ENCODE measurements at places on chromosomes 7 and 10.

DNA sequence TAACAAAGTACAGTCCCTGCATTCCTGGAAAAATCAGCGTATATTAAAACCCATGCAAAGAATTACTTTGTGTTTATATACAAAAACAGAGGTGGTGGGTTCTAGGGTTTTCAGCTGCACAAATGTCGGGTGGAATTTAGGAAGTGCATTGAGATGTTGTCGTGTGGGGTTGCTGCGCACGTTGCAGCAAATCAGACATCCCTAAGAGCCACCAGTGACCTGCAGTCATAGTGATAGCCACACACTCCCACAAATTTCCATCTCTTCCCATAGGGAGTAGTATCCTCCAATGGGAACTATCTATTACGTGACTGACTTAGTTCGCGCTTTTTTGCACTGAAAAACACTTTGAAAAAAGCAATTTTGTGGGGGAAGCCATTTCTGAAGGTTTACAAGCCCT, 375.2 kb upstream of the GALNT17 start:
- no peak for DNase-seq

DNA sequence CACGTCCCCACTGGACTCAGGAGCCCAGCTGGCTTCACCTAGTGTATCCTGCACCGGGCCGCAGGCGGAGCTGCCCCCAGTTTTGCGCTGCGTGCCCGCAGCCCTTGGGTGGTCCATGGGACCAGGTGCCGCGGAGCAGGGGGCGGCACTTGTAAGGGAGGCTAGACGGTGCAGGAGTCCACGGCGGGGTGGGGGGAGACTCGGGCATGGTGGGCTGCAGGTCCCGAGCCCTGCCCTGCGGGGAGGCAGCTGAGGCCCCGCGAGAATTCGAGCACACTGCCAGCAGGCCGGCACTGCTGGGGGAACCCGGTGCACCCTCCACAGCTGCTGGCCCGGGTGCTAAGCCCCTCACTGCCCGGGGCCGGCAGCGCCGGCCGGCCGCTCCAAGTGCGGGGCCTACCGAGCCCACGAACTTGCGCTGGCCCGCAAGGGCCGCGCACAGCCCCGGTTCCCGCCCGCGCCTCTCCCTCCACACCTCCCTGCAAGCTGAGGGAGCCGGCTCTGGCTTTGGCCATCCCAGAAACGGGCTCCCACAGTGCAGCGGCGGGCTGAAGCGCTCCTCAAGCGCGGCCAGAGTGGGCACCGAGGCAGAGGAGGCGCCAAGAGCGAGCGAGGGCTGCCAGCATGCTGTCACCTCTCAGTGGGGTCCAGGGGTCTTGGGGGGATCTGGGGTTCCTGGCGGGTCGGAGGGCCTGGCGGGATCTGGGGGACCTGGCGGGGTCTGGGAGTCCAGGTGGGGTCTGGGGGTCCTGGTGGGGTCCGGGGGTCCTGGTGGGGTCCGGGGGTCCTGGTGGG, 81.4 kb downstream of the VIPR2 start:
- DNase-seq, result no peak

DNA sequence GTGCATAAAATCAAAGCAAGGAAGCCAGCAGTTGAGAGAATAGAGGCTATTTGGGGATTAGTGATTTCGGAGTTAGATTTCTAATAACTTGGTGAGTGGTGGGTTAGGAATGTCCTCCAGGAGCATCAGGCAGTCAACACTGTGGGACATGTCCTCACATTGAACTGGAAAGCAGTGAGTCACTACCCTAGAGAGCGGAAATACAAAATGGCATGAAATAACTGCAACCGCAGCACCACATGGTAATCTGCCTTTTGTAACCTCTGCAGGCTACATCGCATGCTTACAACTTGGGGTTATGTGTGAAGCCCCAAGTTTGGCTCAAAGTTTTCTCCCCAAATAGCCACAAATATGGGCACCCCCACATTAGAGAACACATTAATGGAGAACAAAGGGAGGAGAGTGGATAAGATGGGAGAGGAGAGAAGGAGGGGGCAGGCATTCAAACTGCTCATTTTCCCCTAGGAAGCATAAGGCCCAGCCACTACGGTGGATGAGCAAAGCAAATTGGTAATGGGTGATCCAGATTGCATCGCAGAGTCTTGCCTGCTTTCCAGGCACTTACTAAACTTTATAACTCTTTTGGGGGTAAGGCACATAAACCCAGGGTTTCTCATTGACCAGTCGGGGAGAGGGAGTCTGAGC, 22.0 kb upstream of the SLF2 start:
- DNase-seq, result no peak

- DNase-seq, result peak; percentile 45
Observed at GRCh38 chr7:16753932-16754855, 639 bp downstream of the TSPAN13 start.

DNA sequence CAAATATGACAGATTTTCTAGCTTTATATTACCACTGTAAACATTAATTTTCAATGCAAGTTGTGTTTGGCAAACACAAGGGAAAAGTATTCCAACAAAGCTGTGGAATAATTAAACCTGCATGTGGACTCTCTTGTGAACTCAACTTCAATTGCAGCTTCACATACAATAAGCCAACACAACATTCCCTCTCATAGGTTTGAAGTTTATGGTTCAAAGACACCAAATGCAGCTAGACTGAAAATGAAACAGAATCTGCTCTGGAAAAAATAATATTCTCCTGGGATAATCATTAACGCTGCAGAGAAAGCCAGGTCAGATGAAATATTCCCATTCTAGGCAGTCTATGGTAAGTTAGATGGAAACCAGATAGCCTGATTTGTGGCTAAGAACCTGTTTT, 105.8 kb upstream of the VIPR2 start:
- DNase-seq, result no peak

- no peak for DNase-seq
Observed at GRCh38 chr10:35133586-35133985, 6.9 kb downstream of the CREM start.

DNA sequence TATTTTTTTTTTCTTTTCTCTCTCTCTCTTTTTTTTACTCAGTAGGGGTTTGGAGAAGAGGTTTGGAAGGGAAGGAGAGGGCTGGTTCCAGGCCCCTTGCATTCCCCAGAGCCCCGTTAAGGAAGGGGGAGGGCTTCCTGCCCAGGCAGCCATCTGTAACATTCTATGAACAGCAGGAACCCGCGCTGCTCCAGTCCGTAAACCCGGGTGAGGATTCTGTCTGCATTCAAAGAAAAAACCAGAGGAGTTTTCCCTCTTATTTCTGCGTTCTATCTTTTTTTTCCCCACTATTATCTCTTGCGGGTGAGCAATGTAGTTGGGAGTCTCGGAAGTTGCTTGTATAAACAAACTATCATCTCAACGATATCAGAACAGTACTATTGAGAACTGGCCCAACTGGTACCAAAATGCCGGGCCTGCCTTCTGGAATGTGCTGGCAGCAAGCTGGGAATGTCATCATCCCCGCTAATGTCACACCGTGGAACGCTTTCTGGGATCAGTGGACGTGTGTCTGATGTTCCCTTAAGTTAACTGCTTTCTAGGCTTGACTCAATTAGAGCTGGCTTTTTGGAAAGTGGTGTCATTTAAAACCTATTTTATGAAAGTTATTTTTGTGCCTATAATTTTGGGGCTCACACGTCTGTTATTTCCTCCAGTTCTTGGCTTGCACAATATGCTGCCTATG, 153.1 kb upstream of the MEOX2 start:
- no peak for DNase-seq

GRCh38 chr10:11869743-11870460, 46.7 kb downstream of the PROSER2 start:
- no peak for DNase-seq

DNA sequence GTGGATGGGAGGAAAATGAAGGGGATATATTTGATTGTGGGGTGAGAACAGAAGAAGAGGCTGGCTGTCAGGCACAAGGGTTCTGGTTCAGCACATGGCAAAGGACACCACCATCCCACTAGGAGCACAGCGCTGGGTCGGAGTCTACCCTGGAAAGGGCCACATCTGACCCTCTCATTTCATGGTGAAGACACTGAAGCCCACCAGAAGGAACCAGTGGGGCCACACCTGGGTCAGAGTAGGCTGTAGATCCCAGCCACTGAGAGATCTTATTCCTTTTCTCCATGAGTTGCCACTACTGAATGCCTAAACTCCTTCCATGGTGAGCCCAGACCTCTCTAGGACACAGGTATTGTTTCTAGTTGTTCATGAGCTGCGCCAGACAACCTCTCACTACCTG, 25.8 kb downstream of the SFTPD start:
- DNase-seq, result no peak

GRCh38 chr7:137045573-137045972, 177.1 kb downstream of the CHRM2 start:
- no peak for DNase-seq

DNA sequence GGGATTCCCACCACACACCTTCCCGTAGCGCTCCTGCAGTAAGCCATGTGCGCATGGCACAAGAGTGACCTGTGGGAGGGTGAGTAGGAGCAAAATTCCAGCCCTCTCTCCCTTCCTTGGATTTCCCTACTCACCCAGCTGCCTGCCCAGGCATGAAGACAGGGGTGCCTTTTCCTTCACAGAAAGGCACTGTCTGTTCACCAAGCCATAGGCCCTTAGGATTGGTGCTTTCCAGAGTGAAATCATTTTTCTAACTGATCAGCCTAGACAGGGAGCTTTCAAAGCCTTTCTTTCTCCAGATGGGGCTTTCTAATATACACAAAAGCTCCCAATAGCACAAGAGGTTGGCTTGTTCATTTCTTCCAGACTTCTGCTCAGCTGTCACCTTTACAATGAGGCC, 79.7 kb downstream of the CTTNBP2 start:
- no peak for DNase-seq

GRCh38 chr7:53426145-53426750, 390.8 kb downstream of the POM121L12 start:
- no peak for DNase-seq

- no peak for DNase-seq
Observed at GRCh38 chr7:21971780-21972396, 26.2 kb upstream of the CDCA7L start.

GRCh38 chr7:135167365-135167917, 3.1 kb downstream of the CYREN start:
- DNase-seq, result no peak

GRCh38 chr7:106448992-106449859, 164.4 kb upstream of the NAMPT start:
- DNase-seq, result no peak

DNA sequence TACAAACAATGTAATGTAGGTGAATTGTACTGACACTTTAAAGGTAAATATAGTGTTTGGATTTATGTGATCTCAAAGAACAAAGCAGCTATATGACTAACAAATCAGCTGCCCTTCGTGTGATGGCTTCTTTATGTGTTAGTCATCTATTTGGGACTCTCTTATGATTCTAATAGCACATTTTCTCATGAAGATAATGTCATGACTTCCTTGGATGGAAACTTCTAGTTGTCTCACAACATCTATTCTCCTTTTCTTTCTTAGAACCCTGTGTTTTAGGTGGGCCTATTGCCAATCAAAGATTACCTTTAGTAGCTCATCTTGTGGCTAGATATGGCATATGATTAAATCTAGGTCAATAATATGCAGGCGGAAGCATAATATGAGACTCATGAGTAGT, 45.0 kb downstream of the TMEM106B start:
- no peak for DNase-seq

DNA sequence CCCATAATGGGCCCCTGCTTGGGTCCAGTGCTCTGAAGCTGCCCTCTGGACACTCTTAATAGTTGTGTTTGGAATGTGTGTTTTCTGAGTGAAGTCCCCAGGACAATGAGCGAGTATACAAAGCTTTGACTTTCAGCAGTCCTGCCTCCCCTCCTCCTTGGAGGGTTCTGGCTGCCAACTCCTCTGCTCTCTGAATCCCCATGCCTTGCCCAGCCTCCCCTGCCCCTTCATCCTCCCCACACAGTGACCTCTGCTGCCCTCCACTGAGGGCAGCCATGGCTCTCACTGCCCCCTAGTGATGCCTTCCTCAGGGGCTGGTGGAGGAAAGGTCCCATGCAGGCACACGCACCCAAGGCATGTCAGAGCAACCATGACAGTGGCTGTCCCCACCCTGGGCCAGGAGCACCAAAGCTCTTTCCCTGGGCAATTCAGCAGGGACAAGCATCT, 40.9 kb downstream of the FRMPD2 start:
- no peak for DNase-seq

DNA sequence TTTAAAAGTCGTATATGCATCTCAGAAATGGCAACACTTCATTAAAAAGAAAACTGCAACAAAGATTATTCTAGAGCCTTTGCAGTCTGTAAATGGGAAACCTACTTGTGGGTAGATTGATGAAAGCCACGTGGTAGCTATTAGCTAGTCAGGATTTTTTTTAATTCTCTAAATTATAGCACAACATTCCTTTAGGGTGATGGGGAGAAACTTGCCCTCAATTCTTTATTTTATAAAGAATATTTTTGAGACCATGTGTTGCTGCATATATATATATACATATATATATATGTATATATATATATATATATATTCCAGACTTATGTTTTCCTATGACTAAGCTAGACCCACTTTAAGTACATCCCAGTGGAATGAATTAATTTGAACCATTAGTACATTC, 118.0 kb downstream of the PPP1R3A start:
- no peak for DNase-seq

GRCh38 chr10:116905845-116906210, 56.5 kb downstream of the ENO4 start:
- no peak for DNase-seq

DNA sequence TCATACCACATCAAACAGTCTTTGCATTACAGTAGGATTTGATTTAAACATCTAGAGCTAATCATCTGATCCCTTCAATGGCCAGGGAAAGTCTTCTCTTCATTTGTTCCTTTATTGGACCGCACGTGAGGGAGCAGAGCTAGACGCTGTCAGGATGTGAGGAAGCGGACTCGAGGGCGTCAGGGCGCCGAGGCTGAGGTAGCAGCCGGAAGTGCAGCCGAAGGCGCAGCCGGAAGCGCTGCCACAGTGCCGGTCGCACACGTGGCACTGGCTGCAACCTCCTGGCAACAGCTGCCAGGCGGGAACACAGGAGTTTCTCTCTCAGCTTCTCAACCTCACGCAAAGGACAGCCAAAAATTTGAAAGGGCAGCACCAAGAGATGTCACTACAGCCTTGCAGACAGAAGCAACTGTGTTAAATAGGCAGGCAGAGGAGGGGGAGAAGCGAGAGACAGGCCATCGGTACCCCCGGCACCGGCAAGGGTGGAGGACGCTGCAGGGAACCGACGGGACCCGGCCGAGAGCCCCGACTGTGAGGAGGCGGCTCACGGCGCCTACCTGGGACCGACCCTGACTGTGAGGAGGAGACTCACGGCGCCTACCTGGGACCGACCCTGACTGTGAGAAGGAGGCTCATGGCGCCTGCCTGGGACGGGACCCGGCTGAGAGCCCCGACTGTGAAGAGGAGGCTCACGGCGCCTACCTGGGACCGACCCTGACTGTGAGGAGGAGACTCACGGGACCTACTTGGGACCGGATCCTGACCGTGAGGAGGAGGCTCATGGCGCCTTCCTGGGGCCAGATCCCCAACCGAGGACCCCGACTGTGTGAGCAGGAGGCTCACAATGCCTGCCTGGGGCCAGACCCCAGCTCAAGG, 32.3 kb downstream of the VIPR2 start:
- no peak for DNase-seq

GRCh38 chr7:78642751-78643150, 810.7 kb downstream of the MAGI2 start:
- DNase-seq, result no peak

Data from K562 (cell line).